ENCODE measurements at places on chromosomes 12 and 14.

DNA sequence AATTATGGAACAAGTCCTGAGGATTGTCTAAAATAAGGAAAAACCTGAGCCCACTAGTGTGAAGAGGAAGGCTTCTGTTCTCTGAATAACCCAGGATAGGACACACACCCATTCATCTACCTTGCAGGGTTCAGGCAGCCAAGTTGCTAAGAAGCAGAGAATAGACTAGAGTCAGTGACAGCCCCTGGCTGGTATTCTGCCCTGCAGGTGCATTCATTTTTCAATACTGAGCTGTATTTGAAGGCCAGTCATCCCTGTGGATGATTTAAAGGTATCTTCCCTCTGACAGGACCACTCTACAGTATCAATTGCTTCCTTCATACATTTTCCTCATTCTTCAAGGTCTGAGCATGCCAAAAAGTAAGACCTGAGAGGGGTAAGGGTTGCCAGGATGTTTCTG lies 22.9 kb downstream of the WNT5B start:
- DNase-seq: no peak

DNA sequence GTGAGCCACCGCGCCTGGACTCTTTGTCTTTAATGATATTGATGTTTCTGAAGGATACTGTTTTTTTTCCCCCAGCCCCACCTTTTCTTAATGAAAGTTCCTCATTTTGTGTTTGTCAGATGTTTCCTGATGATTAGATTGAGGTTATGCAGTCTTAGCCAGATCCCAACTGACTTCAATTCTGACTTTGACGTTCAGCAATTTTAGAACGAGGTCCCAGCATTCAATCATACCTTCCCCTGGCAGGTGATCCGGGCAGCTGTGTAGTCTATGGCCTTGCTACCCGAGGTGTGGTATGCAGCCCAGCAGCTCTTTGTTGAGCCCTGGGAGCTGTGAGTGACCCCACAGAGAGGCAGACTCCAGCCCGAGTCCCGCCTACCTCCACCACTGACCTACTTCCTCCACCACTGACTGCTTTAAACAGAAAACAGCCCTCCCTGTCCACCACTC lies 82.7 kb downstream of the LGMN start:
- no peak for DNase-seq

DNA sequence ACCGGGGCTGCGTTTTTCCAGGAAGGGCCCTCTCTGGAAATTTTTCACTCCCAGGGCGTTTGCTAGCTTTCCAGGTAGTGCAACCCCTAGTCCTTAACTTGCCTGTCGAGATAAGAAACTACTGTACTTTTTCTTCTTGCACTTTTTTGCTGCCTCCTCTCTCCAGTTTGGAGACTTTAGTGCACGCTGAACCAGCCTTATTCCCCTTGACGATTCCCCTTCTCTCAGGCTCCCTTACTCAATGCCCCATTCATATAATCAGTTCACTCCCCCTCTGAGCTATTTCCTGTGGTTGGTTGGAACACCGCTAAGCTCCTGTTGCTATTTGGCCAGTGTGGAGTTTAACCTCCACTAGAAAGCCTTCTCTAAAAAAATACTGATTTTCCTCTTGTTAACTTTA lies 682 bp downstream of the CREBL2 start:
- no peak for DNase-seq

DNA sequence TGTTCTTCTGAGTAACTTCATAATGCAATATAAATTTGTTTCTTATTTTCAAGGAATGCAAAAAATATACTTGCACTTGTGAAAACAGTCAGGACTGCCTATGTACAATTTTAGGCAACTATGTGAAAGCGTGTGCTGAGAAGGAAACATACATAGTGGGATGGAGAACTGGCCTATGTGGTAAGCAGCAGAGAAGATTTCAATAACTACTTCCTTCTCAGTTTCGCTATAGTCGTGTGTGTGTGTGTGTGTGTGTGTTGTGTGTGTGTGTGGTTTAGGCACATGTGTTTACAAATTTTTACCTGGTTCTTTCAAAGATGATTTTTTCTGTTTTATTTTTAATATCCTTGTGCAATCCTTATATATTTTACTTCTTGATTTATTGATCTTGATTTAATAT lies 211.8 kb downstream of the LRRK2 start:
- no peak for DNase-seq
